Activated gamma-delta T cell treated with anti-CD3 and anti-CD28 coated beads, Interleukin-2, amount 50 U/mL, for 16 hours (primary cell): ENCODE measurements at places on chromosomes 2 and 18.

DNA sequence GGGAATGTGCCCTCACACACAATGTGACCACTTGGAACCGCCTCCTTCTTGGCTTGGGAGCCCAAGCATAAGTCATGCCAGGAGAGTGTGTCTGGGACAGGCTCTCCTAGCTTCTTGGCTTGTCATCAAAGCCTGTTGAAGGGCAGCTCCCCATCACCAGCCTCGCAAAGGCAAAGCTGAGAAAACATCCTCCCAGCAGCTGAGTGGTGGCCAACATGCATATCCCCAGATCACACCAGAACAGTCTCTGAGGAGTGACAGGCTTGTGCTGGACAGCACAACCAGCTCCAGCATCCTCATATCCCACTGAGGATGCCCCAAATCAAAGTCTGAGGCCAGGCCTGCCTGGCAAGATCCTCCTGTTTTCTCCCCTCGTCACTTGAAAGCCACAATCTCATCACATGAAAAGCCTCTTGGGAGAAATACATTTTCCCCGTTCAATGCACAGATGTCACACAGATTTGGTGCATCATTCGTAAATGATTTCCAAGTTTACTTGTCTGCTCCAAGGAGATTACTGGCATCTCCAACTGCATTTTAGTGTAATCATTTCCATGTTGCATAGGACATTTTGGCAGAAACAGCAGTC is 269.3 kb downstream of the TTC32 start:
- no peak for DNase-seq

DNA sequence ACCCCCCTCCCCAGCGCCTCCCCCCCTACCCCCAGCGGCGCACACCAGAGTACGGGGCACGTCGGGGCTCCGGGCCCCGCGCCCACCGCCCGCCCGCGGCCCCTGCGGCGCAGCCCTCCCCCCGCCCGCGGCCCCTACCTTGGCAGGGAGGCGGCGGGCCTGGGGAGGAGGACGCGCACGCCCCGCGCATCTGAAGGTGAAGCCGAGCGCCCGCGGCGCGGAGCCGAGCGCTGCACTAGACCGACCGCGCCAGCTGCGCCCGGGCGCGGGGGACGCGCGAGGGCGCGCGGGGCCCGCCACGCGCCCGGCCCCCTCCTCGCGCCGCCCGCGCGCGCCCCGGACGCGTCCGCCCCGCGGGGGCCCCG is at the start of gene ZNF516:
TSS of gene ZNF516 (minus strand) at position 237 of the 365 bp plus-strand sequence. CDS start 52,188 bp downstream, outside the sequence.
- DNase-seq, result no peak

GRCh38 chr2:121803503-121803902 is 48.1 kb downstream of the TSN start:
- no peak for DNase-seq

DNA sequence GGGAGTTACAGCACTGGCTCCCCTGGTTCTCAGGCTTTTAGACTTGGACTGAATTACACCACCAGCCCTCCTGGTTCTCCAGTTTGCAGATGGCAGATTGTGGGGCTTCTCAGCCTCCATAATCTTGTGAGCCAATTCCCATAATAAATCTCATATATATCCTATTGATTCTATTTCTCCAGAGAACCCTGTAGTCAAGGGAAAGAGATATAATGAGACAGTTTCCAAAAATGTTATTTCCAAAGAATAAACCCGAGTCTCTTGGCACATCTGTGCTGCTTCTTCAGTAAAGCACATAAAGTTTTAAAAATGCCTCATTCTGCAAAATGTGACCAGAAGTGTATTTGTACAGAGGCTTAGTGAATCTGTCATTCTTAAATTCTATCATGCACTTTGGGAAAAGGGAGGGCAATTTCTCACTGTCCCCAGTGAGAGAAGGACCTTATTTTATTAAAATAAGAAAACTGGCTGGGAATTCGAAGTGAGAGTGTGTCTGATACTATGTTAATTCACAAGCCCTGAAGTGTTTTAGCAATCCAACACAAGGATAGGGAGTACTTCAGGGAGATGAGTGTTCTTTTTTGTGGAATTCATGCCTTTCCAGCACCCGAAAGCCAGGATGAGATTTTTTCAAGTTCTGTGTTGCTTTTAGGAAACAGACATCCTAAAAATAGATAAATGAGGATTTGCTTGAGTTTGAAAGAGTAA is 282.4 kb upstream of the CHAC2 start:
- DNase-seq, result no peak

DNA sequence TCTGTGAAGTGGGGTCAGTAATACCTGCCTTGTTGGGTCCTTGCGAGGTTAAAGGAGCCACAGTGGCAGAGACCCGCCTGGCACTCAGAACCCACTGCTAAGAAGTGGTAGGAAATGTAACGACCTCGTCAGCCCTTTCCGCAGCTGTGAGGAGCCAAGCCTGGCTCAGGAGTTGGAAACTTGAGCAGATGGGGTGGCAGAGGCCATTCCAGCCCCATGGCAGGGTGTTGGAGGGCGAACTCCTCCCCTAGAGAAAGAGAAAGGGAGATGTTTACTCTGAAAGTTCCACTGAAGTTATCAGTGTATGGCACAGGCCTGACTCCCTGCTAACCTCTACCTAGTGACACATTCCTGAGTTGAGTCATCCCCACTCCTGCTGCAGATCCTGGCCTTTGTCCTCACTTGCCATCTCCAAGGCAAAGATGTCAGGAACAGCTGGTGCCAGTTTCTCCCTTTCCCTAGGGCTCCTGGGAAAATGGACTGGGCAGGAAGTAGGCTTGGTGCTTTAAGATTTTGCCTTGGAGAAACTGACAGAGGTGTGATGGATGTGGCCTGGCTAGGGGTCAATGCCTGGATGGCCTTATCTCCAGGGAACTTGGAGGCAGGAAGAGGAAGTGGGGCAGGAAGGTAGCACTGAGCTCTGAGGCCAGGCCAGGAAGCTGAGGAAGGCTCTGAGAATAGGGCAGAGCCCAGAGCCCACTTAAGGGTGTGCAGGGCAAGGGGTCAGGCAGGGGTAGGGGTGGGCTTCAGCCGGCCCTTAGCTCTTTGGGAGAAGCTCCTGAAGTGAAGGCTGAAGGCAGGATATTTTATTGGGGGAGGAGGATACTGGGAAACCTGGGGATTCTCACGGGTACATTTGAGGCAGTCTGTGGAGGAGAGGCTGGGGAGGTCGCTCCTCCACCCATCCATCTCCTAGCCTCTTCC is 888 bp downstream of the VAMP5 start:
- DNase-seq, result no peak

DNA sequence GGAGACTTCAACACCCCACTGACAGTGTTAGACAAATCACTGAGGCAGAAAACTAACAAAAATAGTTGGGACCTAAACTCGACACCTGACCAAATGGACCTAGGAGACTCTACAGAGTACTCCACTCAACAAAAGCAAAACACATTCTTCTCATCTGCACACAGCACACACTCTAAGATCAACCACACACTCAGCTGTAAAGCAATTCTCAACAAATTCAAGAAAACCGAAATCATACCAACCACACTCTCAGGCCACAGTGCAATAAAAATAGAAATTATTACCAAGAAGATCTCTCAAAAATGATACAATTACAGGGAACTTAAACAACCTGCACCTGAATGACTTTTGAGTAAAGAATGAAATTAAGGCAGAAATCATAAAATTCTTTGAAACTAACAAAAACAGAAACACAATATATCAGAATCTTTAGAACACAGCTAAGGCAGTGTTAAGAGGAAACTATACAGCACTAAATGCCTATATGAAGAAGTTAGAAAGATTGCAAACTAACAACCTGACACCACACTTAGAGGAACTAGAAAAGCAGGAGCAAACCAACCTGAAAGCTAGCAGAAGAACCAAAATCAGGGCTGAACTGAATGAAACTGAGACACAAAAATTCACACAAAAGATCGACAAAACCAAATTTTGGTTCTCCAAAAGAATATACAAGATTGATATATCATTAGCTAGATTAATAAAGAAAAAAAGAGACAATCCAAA is 46.3 kb downstream of the RTTN start:
- no peak for DNase-seq
